Head of caudate nucleus (tissue), 42 donors: ENCODE measurements at places on chromosomes 7 and 10.

DNA sequence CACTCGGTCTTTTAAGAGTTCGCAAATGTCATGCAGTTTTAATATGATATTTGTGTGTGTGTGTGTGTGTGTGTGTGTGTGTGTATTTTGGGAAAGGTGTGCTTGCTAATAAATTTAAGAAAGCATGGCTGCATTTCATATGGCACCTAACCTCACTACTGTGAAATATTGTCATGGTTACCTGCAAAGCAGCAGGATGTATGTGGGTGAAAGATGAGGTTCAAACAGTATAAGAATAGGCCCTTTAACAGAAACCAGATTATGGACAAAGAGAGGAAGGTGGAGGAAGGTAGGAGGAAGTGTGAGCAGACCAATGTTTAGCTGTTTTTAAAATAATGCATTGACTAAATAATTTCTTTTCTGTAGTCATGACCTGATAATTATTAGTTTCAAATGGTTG lies 73.5 kb upstream of the CACNA2D1 start:
- no peak for DNase-seq

DNA sequence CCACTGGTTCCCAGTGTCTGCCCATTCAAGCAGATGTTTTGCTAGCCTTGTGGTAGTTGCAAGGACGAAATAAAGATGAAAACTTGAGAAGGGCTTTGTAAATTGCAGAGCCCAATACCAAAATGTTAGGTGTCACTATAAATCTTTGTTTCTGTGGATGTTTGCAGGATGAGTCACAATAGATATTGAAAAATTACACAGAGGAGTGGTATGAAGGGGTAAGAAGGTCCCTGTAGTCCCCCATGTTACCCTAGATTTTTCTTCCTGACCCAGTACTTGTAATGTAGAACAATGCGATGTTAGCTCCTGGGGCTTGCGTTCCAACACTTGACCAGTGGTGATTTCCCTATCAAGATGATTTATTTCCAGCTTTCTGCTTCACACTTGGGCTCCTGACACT lies 102.6 kb upstream of the LYZL1 start:
- no peak for DNase-seq

GRCh38 chr7:14340393-14341074 lies 351.1 kb upstream of the ETV1 start:
- no peak for DNase-seq

DNA sequence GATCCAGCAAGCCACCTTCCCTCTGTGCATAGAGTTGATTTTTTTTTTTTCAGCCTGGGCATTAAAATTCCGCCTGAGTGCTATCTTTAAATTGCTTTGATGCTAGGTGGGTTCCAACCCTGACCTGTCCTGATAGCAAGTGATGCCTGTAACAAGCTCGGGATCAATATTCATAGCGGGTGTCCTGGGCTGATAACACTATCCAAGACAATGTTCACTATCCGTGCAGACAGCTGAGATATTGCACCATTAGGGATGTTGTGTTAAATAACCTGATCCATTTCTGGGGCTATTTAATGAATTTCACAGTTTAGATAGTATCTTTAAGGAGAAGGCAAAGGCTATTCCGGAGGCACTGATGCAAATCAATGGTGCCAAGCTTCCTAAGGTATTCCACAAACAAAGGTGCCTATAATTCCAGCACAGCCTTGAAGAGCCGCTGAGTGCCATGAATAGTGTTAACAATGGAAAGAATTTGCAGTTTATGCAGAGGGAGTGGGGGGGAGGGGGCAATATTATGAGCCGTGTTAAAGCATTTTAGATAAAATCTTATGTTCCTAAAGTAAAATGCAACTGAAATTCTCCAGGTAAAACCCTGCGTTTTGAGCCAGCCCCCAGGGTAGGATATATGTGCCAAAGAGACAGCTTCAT lies 4.2 kb upstream of the NKX1-2 start:
- no peak for DNase-seq

DNA sequence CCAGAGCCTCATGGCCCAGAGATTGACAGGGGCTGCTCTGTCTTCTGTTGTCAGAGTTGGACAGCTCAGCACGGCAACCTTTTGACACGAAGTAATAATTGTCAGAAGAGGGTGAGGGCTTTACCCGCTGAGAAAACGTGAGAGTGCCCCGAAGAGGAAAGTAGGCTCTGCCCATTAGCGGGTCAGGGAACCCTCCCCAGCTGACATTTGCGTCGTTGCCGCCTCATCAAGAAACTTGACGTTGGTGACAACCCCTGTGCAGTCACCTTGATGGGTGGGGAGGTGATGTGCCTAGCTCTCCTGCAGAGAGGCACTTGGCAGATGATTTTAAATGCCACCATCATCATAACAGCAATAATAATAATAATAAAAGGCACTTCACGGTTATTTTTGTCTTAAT lies 202.1 kb downstream of the USP6NL start:
- no peak for DNase-seq

DNA sequence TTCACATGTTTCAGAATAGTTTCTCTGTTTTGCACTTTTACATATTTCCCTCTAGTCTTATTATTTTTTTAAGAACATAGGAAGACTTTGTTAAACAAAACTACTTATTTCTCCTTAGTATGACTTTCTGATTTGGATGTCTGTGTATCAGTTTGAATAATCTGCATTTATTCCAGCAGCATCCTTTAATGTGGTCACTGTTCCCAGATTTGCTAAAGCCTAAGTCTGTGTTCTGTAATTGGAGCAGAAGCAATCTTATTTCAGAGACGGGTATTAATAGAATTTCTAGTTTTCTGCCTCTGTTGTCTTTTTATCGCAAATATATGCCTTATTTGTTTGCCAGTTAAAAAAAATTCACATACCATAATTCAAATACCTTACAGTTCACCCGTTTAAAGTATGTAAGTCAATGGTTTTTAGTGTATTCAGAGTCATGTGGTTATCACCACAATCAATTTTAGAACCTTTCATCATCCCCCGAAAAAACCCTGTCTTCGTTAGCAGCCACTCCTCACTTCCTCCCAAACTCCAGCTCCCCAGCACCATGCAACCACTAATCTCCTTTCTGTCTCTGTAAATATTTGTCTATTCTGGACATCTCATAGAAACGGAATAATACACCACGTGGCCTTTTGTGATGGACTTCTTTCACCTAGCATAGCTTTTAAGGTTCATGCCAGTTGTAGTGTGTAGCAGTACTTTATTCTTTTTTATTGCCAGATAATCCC lies 58.7 kb downstream of the INPP5F start:
- DNase-seq, result no peak

DNA sequence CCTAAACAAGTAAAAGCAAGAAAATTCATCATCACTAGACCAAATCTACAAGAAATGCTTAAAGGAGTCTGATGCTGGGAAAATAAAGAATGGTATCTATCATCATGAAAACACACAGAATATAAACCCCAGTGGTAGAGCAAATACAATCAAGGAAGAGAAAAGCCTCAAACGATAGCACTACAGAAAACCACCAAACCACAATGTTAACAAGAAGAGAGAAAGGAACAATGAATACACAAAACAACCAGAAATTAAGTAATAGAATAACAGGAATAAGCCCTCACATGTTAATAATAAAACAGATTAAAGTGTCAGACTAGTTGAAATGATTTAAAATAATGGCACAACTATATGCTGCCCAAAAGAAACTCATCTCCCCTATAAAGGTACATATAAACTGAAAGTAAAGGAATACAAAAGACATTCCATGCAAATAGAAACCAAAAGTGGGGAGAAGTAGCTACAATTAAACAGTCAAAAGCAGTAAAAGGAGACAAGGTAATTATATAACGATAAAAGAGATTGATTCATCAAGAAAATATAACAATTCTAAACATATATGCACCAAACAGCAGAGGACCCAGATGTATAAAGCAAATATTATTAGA lies 77.3 kb downstream of the JMJD1C start:
- no peak for DNase-seq

- no peak for DNase-seq
Measured at GRCh38 chr10:53977267-53977666, 823.8 kb downstream of the PCDH15 start.

DNA sequence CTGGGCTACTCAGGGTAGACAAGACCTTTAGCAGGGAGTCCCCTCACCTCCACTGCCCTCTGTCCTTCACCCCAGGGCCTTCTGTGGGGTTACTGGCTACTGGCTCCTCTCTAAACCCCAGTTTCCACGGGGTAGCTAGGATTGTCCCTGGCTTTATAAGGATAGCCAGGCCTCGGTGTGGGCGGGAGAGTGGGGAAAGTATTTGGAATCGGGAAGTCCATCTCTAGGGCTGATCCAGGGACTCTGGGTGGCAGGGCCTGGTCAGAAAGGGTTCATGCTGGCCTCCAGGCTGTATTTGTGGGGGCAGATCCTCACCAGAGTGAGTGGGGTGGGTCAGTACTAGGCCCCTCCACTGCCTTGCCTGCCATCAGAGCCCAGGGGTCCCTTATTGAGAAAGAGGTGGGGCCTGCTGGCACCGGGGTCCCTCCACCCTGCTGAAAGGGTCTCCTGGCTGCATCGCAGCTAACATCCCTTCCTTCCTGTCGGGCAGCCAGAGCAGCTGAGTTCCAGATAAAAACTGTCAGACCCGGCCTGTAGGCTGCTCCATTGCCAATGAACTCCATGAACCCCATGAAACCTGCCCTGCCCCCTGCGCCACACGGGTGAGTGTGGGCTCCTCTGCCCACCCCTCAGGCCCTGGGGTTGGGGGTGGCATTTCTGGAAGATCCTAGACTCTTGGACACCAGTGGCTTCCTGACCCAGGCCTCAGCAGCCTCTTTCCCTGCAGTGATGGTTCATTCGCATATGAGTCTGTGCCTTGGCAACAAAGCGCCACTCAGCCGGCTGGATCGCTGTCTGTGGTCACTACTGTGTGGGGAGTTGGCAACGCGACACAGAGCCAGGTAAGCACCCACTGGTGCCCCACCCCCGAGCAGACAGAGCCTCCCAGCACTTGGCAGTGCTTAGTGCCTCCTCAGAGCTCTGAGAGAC lies 7.3 kb downstream of the ZMIZ2 start:
- DNase-seq, result no peak

DNA sequence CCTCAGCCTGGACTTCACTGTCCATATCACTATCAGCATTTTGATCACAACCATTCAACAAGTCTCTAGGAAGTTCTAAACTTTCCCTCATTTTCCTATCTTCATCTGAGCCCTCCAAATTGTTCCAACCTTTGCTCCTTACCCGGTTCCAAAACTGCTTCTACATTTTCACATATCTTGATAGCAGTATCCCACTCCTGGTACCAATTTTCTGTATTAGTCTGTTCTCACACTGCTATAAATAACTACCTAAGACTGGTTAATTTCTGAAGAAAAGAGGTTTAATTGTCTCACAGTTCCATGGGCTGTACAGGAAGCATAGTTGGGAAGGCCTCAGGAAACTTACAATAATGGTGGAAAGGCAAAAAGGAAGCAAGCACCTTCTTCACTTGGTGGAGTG lies 11.9 kb downstream of the THAP5 start:
- no peak for DNase-seq

DNA sequence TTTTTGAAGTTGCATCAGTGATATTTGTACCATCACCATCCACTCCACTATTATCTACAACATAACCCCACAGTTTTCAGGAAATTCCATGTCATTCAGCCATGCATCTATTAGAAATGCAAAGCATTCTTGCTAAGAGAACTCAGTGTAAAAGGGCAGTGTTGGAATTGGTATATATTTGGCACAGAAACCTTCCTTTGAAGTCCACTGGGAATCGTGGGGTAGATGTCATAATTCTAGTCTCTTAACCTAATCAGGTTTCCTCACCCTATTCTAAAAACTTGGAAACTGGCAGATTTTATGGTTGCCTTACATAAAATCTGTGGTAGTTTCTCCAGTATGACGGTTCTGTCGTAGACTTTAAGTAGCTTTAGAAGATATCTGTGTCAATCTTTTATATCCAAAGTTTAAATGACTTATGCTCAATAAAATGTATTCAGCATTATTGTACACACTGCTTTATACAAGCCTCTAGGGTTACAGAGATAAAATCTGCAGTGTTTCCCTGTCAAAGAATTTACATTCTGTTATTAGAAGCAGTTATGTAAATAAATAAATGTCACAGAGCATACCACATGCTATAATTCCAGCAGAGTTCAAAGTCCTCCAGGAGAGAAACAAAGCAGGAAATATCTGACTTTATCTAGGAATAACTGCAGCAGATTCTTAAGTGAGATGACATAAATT lies 704.4 kb upstream of the CELF2 start:
- DNase-seq, result no peak

DNA sequence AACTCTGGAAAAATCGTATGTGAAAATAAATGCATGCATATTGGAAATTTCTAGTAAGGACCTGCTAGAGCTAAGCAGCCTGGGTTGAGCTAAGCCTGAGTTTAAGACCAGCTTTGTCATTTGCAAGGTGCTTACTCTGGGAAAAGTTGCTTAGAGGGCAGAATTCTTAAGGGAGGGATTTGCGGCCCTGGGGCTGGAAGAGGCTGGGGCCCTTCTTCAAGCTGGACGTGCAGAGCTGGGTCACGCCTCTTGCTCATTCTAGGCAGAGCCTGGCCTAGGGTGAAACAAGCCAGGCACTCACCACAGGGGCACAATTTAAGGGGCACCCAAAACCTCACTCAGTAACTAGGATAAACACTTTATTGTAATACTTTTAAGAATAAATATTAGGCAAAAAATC lies 137.2 kb downstream of the ARHGAP22 start:
- DNase-seq, result no peak

DNA sequence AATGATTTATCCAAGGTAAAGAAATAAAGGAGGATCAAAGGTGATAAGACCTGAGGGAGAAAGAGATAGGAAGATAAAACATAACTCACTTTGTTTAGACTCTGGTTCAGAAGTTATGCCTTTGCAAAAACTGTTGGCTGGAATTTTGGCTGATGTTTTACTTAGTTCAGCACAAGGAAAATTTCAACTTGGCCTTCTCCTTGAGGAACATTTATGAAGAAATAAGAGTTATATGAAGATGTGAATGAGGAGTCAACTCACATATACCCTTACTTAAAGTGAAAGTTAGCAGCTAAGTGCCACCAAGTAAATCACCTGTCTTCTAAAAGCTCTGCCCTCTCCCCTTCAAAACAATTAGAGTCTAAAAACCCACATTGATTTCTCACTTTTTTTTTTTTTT lies 39.7 kb upstream of the COL1A2 start:
- DNase-seq, result no peak

- DNase-seq, result no peak
Measured at GRCh38 chr7:77359599-77359998, 56.5 kb downstream of the GSAP start.

DNA sequence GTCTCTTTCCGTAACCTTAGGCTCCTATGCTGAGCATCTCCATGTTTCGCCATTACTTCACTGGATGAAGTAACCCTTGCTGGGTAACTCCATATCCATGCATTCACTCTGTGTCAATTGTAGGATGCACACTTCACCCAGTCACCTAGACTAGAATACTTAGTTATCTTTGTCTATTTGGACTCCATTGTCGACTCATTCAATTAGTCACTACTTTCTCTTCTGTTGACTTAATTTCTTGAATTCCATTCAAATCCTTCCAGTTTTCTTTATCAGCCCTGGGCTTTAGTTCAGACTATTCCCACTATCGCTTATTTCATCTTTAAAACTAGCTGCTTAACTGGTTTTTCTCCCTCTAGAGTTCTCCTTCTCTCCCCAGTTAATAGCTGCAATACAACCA lies 111.3 kb upstream of the TNS3 start:
- DNase-seq, result no peak
